Stimulated activated CD4-positive, alpha-beta T cell treated with anti-CD3 and anti-CD28 coated beads, Interleukin-1b, Interleukin-23, amount 100 ng/mL, for 1 hour (primary cell): ENCODE measurements at places on chromosomes 2 and 18.

- DNase-seq, result no peak
These were observed 2.3 kb upstream of the LPIN2 start for GRCh38 chr18:3015204-3015592.

DNA sequence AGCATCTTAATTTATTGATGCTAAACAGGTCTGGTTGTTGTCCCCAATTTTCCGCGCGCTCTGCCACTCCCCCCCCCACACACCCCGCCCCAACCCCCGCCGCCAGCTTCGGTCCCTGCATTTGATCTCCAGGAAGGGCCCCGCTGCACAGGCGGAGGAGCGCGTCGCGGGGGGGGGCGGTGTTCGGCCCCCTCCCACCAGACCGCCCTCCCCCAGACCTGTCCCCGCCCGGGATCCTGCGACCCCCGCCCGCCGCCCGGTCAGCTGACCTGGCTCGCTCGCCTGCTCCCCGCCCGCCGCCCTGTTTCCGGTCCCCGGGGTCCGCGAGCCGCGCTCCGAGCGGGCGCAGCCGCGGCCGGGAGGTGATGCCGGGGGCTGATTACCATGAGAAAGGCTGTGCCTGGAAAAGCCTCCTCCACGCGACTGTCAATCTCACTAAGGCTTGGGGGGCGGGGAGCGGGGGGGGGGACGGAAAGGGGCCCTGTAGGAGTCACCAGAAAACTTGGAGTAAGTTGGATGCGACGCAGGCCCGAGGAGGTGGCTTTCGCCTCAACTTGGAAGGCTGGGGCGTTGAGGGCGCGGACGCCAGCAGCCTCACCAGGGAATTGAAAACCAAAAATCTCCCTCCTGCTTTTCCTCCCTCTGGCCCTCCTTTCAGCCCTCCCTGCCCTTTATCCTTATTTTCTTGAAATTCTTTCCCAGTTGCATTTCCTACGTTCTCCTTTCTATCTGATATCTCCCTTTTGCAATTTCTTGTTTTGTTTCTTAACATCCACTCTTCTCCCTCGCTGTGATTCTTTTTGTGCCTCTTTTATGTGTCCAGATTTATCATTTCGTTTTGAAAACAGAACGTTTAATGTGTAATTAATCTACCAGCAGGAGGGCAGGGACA is 4.4 kb upstream of the ZEB2 start:
- no peak for DNase-seq

DNA sequence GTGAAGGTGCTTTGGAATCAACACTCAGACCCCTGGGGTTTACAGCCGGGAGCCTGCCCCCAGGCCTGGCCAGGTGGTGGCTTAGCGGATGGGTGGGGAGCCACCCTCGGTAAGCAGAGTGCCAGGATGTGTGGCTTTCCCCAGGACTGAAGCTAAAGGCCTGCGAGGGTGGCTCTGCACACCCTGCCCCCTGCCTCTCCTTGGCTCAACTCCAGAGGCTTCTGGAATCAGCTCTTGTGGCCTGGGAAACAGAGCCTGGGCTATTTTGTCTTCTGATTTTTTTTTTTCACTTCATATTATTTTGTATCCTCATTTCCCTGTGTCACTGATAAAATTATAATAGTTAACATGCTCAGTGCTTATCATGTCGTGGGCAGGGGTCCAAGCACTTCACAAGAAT is 79.8 kb downstream of the RHOB start:
- DNase-seq, result no peak

GRCh38 chr2:191296083-191297006 is 51.1 kb downstream of the MYO1B start:
- no peak for DNase-seq

DNA sequence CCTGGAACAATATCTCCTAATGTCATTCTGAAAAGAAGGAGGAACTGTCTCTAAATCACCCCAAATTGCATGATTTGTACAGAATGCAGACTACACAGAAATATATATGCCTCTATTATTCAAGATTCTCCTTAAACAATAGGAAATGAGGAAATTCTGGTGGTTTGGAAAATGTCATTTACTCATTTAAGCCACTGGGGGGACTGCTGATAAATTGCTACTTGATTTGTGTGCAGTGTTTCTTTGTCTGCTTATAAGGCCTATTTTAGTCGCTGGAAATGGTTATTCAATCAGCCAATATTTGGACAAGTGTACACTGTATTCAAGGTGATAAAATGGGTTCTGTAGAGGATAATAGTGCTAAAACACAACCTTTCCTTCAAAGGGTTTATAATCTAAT is 801.9 kb upstream of the CELF4 start:
- no peak for DNase-seq

- no peak for DNase-seq
These were observed 136.0 kb downstream of the PTH2R start for GRCh38 chr2:208542465-208543041.

DNA sequence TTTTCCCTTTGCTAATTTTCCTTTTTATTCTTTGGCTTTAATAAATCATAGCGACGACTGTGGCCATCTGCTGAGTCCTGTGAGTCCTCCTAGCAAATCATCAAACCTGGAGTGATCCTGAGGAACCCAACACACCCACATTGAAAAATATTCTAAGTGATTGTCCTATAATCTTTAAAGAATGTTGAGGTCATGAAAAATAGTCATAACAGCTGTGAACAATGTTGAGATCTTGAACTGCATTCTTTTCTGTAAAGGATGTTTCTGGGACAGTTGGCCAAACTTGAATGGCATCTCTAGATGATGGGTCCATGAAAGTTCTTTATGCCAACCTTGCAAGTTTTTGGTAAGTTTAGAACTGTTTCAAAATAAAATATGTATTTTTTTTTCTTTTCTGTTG is 53.2 kb upstream of the ADAM23 start:
- no peak for DNase-seq

GRCh38 chr2:175973373-175973772 is 28.7 kb downstream of the LNPK start:
- DNase-seq, result no peak

DNA sequence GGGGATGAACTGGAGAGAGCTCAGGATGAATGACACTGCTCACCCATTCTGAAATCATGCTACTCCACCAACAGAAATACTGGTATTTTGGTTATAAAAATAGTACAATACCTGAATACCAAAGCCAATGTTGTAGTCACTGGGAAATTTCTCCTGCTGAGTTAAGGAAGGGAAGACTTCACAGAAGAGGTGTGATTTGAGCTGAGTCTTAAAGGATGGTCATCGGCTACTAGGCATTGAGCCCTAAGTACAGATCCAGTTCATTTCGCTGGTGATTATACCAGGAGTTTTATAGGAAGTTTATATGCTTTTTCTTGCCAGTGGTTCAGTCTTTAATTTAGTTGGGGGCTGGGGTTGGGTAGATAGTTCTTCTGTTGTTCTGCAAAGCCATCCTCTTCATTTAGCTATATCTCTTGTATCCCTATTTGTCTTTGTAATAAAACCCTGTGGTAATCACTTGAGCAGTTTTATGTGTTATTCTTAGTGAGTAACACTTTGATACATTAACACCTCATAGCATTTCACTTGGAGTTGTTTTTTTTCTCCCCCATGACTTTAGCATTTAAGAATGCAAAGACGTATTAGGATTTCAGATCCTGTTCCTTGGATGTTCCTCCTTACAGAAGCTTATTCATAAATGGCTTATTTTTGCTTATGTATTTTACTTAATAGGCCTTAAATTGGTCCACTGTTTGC is 239.9 kb upstream of the FOSL2 start:
- DNase-seq, result no peak

GRCh38 chr2:234502285-234502918 is 5.5 kb upstream of the ARL4C start:
- no peak for DNase-seq

- DNase-seq, result no peak
These were observed 35.7 kb downstream of the CELF4 start for GRCh38 chr18:37529863-37530262.

DNA sequence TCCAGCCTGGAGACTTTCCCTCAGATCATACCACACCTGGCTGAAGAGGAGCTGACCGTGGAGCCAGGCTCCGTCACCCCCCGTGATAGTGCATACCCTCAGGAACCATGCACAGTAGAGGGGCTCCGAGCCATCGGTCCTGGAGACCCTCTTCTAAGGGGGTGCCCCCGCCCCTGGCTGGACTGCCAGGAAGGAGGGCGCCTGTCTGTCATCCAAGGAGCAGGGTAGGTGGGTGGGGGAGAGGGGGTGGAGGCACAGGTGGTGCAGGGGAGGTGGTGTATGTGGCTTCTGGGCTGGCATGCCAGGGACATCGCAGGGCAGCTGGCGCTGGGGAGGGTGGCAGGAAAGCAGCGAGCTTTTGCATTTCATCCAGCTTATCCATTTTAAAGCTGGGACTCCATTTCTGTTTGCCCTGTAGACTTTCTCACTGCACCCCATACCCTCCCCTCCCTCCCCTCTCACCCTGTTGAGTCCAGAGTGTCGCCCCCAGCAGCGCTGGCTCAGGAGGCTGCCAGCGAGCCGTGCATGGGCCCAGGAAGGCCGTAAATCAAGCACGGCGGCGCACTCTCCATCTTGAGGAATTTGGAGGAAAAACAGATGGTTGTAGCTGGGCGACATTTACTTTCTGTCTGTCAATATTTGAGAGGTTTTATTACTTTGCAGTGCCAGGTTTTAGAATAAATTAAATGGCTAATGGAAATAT is 56.2 kb upstream of the HS6ST1 start:
- DNase-seq, result no peak

- DNase-seq, result no peak
These were observed 1663.6 kb downstream of the SUCLG1 start for GRCh38 chr2:82795446-82795845.

DNA sequence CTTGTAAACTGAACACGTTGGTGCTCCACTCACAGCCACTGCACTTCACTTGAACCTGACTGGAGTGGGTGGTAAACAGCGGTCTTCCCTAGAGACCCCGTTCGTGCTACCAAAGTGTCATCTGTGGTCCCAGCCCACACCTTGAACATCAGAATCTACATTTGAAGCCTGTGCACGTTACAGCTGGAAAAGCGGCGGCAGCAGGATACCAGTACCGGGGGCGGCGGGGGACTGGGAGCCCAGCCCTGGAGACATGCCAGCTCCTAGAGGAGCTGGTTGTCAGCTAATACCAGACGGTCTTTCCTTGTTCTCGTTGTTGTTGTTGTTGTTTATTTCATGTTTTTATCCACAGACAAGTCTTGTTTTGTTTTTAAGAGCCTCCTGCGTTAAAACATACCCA is 156.7 kb downstream of the WDSUB1 start:
- DNase-seq, result no peak

DNA sequence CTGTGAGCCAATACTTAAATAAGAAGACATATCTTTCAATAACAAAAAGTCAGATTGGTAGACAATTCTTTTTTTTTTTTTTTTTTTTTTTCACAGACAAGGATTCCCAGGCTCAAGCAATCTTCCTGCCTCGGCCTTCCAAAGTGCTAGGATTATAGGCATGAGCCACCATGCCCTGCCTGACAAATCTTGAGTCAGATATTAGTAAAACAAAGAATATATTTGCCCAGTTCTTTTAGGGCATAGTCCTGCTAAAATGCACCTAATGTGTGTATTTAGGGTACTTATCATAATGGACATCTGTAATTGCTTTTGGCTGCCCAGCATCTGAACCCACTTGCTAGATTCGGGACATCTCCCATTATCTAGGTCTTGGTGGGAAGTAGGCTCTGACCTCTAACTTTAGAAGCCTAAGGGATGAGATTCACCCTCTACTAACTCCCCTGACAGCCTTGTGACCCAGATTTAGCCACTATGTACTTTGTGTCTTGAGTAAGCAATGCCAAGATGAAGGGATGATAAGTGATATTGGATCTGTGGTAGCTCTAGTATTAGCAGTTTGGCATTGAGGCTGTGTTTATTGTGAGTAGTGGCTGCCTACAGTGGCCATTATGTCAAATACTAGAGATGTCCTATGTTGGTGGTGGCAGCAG is 18.5 kb upstream of the PSME4 start:
- DNase-seq, result no peak

GRCh38 chr18:9297007-9297393 is 37.6 kb upstream of the TWSG1 start:
- no peak for DNase-seq
